ENCODE measurements at places on chromosomes 3 and 15.
A peak's percentile ranks its signal among the peaks of the same experiment; 100 is the strongest.

GRCh38 chr15:59353994-59354416 lies 18.7 kb downstream of the MYO1E start:
- no peak for DNase-seq

- peak; percentile 98 for DNase-seq
Measured at GRCh38 chr3:179147873-179148615, at the start of gene PIK3CA. PIK3CA (plus strand) TSS chr3:179148357; CDS start chr3:179198826, 50,469 bp downstream.

- DNase-seq: peak; percentile 76
Measured at GRCh38 chr15:66617137-66618090, 51.6 kb upstream of the LCTL start.

GRCh38 chr15:79265167-79265566 lies 17.4 kb upstream of the ANKRD34C start:
- no peak for DNase-seq

DNA sequence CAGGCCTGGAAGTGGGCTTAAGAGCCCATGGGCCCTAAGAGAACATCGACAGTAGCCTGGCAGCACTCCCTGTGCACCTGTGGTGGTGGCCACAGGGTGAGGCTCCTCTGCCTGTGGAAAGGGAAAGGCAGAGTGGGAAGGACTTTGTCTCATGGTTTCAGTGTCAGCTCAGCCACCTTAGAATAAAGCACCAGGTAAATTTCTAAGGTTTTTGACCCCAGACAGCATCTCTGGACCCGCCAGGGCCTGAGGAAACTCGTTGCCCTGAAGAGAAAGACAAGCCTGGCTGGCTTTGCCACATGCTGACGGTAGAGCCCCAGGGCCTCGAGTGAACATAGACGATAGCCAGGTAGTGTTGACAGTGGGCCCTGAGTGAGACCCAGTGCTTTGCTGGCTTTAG lies 22.1 kb downstream of the GOLGA6A start:
- DNase-seq: no peak
